ENCODE measurements at places on chromosomes 5 and 9.

- no peak for DNase-seq
Observed at GRCh38 chr5:154459015-154459414, 13.2 kb downstream of the SAP30L start.

DNA sequence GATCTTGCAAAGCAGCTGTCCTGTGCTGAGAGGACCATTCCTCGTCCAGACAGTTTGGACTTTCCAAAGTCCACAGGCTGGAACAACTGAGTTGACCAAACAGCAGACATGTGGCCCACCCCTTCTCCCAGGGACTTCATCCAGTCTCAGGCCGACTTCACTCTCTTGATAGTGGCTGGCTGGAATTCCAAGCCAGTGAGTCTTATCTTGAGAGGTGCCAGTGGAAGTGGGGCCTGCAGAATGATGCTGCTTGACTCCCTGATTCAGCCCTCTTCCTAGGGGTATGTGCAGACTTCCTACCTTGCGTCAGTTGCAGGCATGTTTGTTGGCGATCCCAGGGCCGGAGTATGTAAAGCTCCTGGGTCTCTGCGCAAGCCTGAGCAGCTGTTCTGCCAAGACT is 131.4 kb upstream of the TSLP start:
- DNase-seq, result no peak

- no peak for DNase-seq
Observed at GRCh38 chr5:161333194-161333880, 213.2 kb downstream of the GABRB2 start.

- no peak for DNase-seq
Observed at GRCh38 chr9:129762985-129763926, 10.4 kb upstream of the PTGES start.

DNA sequence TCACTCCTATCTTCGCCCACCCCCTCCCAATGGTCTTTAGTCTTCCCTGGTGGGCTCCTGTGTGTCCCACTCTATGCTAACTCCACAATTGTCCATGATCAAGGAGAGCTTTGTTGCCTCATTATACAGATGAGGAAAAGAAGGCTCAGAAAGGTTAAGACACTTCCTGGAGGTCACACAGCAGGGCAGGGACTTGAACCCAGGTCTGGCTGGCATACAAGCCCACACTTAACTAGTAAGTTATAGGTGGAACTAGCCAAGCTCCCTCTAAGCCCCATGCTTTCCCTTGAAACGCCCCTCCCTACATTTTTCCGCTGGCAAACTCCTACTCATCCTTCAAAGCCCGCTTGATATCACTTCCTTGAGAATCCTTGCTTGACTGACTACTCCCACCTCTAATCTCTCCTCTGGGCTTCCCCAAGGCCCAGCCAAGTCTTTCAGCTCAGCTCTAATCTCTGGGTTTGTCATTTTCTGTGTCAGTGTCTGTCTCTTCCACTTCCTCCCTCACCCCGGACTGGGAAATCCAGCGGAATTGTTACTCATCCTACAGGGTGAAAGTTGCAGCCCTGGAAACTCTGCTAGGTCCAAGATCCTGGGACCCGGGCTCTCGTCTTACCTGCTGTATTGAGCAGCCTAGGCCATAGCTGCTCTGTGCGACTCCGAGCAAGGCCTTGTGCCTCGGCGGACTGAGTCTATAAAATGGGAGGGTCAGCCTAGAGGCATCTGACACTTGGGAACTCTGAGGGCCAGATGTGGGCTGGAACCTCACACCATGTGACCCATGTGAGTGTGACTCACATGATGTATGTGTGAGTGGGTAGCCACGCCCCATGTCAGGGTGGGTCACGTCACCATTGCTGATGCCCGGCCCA is 144.5 kb downstream of the GAPVD1 start:
- no peak for DNase-seq

DNA sequence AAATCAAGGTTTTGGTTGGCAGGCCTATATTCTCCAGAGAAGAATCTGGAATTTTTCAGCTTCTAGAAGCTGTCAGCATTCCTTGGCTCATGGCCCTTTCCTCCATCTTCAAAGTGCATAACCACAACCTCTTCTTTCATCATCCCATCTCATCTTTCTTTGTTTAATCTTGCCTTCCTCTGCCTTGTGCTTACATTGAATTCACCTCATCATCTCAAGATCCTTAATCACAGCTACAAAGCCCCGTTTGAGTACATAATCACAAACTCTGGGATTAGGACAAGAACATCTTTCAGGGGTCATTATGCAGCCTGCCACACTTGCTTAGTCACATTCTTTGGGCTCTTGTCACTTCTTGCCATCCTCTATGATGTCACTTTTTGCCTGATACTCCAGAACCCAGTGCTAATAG is 130.3 kb downstream of the FOXD1 start:
- no peak for DNase-seq

GRCh38 chr5:54329731-54330709 is 19.6 kb upstream of the ARL15 start:
- no peak for DNase-seq

GRCh38 chr9:18759827-18760226 is 273.2 kb downstream of the SAXO1 start:
- no peak for DNase-seq

GRCh38 chr5:124913329-124913653 is 166.9 kb upstream of the ZNF608 start:
- DNase-seq, result no peak

- DNase-seq, result no peak
Observed at GRCh38 chr5:4636378-4636777, 503.8 kb upstream of the ADAMTS16 start.

DNA sequence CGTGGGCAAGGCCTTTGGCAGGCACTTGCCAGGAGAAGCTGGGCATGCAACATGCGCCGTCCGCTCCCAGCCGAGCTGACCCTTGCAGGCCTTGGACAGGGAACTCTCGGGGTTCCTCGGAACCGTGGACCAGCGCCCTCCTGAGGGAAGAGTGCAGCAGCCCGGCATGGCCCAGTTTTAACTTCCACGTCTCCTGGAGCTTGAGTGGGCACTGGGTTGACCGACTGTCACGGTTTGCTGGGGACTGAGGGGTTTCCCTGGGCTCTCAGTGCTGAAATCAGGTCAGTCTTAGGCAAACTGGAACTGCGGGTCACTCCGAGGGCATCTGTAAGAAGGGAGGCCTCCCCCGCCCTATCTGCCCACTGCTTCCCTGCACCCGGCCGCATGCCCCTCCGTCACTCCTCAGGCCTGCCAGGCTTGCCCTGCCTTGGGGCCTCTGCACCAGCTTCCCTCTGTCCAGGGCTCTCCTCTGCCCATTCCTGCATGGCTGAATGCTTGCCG is 87.0 kb upstream of the PHYKPL start:
- DNase-seq, result no peak

DNA sequence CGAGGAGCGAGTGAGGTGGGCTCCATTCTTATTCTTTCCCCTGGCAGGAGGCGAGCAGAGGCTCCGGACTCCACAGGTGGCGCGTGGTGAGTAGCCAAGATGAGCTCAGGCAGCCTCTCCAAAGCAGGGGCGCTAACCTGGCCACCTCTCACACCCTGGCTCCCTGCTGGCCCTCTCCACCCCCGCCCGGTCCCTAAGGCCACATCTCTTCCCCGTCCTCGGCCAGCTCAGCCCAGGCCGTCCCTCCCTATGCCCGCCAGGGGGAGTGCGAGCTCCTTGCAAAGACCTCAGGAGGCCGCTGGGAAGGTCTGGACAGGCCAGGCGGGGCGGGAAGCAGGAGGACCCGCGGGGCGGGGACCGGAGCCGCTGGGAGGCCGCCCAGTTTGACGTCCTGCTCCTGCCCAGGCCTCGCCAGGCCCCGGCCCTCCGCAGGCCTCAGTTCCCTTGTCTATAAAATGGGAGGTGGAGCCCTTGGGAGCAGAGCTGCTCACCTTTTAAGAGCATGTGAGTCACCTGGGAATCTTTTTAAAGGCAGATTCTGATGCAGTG is 46.3 kb upstream of the GGTA1 start:
- no peak for DNase-seq

DNA sequence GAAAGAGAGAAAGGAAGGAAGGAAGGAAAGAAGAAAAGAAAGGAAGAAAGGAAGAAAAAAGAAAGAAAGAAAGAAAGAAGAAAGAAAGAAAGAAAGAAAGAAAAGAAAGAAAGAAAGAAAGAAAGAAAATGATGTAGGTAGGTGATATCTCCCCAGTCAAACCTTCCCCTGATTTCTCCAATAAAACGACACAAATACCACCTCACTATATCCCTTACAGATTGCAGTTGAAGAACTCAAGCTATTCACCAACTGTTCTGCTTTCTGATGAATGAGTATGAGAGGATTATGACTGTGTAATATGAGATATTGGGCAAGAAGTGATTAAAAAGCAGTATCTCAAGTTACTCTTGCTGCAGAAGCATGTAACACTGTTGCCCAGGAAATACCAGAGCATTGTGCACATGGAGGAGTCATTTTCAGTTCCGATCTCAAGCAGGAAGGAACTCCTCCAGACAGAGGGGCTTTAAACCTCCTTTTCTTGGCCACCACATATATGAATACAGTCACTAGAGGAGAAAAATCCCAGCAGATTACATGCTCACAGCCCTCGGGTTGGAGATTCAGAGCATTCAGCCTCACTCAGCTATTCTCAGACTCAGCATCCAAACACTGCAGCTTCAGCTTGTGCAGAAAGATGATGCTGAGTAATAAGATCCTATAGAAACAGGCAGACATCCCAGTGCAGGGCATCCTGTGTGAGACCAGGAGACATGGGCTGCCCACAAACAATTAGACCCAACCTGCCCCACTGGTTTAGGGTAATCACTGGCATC is 61.4 kb downstream of the UGCG start:
- no peak for DNase-seq

GRCh38 chr9:15390201-15390600 is 32.5 kb upstream of the SNAPC3 start:
- no peak for DNase-seq

GRCh38 chr5:80904533-80905187 is 55.5 kb upstream of the RASGRF2 start:
- DNase-seq, result no peak

GRCh38 chr9:19133549-19134345 is 6.5 kb upstream of the PLIN2 start:
- no peak for DNase-seq

DNA sequence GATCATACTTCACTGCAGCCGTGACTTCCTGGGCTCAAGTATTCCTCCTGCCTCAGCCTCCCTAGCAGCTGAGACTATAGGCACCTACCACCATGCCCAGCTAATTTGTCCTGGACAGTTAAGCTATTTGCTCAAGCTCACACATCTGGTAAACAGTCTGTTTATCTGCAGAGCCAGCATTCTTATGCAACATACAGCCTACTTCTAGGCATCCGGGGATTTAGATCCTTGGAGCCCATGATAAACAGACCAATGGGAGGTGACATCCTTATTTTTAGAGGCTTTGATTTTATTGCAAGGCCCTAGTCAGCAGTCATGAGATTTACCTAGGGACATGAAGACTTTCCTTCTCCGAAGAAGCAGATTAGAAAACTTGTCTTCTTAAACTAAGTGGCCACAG is 21.0 kb downstream of the ATOX1 start:
- DNase-seq, result no peak

- no peak for DNase-seq
Observed at GRCh38 chr5:65546141-65546540, 16.8 kb downstream of the CENPK start.

- DNase-seq, result no peak
Observed at GRCh38 chr9:68950689-68951088, 63.2 kb downstream of the PRKACG start.

- DNase-seq, result no peak
Observed at GRCh38 chr5:39946356-39947045, 521.7 kb upstream of the DAB2 start.

- DNase-seq, result no peak
Observed at GRCh38 chr9:79656169-79656568, 84.4 kb downstream of the TLE4 start.

GRCh38 chr5:156623381-156624040 is 226.6 kb upstream of the PPP1R2B start:
- no peak for DNase-seq

Measured in NCI-H187 treated with DMSO at 0.1 percent for 48 hours (cell line).